Stimulated activated CD4-positive, alpha-beta T cell treated with anti-CD3 and anti-CD28 coated beads, Interleukin-4, amount 100 ng/mL, for 48 hours (primary cell): ENCODE measurements at places on chromosomes 12 and 14.

GRCh38 chr12:41045509-41045908 lies 142.6 kb upstream of the PDZRN4 start:
- no peak for DNase-seq

GRCh38 chr12:131221957-131222328 lies 268.2 kb downstream of the ADGRD1 start:
- DNase-seq = no peak

DNA sequence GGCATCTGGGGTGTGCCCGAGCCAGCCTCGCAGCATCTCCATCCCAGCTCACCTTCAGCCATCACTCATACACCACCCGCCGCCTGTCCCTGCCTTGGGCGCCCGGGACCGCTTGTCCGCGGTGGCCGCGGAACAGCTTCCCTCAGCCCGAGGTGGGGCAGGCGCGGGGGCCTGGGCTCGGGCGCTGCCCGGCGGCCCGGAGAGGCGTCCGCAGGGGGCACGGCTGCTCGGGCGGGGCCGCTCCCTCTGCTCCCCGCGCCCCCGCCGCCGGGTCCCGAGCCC lies 430 bp downstream of the SLC41A2 start:
- no peak for DNase-seq

- DNase-seq = no peak
These were observed 2.2 kb downstream of the EIF5 start for GRCh38 chr14:103336191-103336590.

- no peak for DNase-seq
These were observed 310.1 kb upstream of the RGS6 start for GRCh38 chr14:71621980-71622605.

DNA sequence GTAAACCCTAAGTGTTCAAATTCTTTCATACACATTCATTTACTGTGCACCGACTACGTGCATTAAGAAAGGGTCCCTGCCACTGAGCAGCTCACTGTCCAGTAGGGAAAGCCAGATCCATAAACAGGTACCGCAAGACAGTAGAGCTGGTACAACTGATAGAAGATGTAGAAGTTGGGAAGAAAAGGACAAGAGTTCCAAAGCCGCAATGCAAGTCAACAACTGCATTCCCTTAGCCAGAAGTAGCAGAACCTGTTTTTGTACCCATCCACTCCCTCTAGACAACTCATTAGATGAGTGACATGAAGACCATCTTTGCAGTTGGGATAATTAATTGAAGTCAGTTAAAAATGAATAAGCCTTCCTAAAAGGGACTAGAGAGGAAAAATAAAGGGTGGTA lies 1.3 kb downstream of the SENP1 start:
- no peak for DNase-seq

DNA sequence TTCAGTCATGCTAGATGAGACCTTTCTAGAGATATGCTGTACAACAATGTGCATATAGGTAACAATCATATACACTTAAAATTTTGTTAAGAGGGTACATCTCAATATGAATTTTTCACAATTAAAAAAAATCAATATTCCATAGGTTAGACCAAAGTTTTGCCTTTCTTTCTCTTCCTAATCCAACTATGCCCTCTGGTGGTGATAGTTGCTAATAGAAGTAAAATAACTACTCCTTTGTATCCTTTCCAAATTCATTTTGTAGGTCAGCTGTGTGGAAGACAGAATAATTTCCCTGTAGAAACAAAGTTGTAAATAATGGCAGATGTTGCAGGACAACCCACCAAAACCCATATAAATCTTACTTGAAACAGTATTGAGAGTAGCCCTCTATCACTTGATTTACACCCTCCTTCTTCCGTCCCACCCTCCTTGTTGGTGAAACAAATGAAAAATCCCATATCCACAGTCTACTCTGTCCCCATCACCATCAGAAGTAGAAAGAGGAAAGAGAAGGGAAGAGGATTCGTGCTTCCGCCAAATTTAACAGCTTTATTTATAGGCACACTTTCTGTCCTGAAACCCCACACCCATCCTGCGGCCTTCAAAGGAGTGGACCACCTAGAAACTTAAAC lies 34.2 kb upstream of the KICS2 start:
- DNase-seq = no peak

- no peak for DNase-seq
These were observed 14.0 kb downstream of the RNASE2 start for GRCh38 chr14:20969336-20969735.

DNA sequence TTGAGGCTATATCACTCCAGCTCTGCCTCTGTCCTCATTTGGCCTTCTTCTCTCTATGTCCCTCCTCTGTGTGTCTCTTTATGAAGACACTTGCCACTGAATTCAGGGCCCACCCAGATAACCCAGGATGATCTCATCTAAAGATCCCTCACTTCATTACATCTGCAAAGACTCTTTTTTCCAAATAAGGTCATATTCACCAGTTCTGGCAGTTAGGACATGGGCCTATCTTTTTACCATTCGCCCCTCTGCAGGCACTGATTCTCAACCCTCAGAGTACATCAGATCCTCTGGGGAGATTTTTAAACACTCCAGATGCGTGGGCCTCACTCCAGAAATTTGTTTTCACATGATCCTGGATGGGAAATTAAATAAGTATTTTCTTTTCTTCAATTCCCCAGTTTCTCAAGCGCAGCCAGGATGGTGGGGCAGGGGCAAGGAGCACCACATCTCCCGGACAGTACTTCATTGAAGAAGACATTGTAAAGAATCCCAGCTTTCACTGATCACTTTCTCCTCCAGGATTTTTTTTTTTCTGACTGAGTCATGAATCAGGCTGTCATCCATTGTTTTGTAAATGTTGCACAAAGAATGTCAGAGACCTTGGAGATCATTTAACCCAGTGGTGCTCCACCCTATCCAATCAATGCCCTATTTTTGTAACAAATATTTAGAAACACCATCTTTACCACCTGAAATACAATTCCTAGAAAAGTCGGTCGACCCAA lies 27.4 kb downstream of the CRACR2A start:
- DNase-seq = no peak

- DNase-seq = no peak
These were observed 509.9 kb downstream of the DIO2 start for GRCh38 chr14:79701371-79701770.

- DNase-seq = no peak
These were observed 25.6 kb upstream of the PCNX1 start for GRCh38 chr14:70881549-70882177.
